Activated CD8-positive, alpha-beta memory T cell treated with anti-CD3 and anti-CD28 coated beads for 1 hour (primary cell): ENCODE measurements at places on chromosomes 6 and 20.

- DNase-seq, result no peak
Measured at GRCh38 chr6:107624541-107624940, 134.6 kb downstream of the SOBP start.

GRCh38 chr6:3230256-3230882 is 2.9 kb upstream of the TUBB2B start:
- DNase-seq, result no peak

- DNase-seq, result no peak
Measured at GRCh38 chr6:7413151-7413823, 23.7 kb downstream of the RIOK1 start.

DNA sequence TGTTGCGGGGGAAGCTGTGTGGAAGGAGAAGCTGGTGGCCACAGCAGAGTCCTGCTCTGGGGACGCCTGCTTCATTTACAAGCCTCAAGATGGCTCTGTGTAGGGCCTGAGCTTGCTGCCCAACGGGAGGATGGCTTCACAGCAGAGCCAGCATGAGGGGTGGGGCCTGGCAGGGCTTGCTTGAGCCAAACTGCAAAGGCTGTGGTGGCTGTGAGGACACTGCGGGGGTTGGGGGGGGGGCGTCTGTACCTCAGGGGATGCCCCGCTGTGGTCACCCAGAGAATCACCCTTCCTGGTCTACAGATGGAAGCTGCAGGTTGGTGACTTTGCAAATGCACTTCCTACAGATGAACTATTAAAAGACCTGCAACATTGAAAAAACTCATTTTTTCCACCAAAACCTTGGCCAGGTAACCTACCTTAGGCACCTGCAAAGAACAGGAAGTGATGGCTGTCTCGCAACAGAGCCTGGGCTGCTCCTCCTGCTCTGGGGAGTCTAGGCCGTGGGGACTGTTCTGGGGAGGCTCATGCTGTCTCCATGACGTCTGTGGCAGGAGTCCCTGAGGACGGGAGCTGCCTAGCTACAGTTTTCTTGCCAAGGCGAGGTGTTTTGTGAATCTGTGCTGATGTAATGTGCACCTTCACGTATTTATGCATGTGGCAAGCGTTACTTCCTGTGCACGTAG is 7.3 kb downstream of the NPBWR2 start:
- no peak for DNase-seq

DNA sequence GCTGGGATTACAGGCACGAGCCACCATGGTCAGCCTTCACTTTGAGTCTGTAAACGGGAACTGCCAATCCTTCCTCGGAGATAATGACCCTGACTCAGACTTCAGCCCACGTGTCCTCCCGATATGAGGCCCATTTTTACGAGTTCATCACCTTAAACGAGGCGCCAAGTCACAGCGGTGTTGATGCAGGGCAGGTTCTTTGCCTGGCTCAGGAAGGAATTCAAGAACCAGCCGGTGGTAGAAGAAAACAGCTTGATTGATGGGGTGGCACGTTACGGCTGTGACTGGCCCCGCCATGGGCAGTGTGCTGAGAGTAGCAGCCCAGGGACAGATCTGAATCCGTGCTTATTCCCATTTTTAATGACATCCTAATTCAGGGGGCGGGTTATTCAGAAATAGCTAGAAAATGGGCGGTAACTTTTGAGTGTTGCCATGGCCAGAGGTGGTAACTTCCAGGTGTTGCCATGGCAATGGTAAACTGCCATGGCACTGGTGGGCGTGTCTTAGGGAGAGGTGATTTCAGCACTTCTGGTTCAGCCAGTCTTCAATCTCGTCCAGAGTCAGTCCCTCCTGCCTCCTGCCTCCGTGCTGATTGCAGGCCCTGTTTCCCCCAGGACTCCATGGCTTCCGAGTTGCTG is 9.1 kb upstream of the MAP1LC3A start:
- no peak for DNase-seq

- DNase-seq, result no peak
Measured at GRCh38 chr20:61299104-61299503, 47.0 kb downstream of the CDH4 start.

GRCh38 chr20:25148982-25149846 is 46.3 kb upstream of the ENTPD6 start:
- DNase-seq, result no peak

DNA sequence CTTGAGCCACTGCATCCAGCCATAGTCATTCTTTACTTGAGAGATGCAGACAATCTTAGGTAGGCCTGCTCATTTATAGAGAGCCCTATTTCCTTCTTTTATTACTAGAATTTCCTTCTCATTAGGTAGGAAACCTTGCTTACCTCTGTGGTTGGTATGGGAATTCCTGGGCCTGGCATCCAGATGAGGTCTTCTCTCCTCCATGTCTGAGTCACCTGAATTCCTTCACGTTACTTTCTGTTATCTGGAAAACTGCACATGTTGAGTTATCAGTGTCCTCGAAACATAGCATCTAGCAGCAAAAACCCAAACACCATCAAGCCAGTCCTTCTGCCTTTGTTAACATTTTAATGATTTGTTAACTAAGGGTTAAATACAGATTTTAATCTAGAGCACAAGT is 2.2 kb downstream of the ZNFX1 start:
- no peak for DNase-seq

- no peak for DNase-seq
Measured at GRCh38 chr20:46797206-46797605, 87.8 kb downstream of the SLC2A10 start.

GRCh38 chr6:132261354-132261753 is 139.9 kb downstream of the MOXD1 start:
- DNase-seq, result no peak

DNA sequence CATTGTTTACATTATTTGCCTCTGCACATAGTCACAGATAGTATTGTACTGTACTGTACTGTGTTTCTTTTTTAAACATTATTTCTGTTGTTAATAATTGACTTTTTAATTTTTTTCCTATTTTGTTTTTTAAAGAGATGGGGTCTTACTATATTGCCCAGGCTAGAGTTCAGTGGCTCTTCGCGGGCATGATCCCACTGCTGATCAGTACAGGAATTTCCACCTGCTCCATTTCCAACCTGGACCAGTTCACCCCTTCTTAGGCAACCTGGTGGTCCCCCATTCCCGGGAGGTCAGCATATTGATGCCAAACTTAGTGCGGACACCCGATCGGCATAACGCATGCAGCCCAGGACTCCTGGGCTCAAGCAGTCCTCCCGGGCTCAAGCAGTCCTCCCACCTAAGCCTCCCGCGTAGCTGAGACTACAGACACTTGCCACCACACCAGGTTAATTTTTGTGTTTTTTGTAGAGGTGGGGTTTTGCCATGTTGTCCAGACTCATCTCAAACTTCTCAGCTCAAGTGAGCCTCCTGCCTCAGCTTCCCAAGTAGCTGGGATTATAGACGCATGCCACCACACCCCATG is 47.5 kb downstream of the PTPN1 start:
- no peak for DNase-seq

- no peak for DNase-seq
Measured at GRCh38 chr20:45053430-45054351, 47.2 kb downstream of the KCNS1 start.

DNA sequence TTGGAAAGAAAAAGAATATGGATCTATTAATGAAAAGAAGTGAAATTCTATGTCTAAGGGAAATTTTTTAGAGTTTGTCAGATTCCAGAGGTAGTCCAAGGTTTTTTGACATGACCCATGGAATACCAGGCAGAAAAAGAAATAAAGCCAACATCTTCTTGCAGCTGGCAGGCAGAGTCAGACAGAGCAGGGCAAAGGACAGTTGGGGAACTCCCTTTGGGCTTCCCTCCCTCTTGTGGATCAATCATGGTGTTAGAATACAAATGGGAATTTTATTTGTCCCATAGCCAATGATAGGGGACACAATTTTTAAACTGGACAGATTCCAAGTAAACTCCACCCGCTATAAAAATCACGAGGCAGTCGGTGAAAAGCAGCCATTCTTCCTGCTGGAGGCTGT is 92.1 kb upstream of the TAB2 start:
- no peak for DNase-seq

GRCh38 chr6:158374020-158374419 is 61.8 kb downstream of the TULP4 start:
- no peak for DNase-seq

- no peak for DNase-seq
Measured at GRCh38 chr6:56659721-56660380, 17.2 kb upstream of the DST start.

- DNase-seq, result no peak
Measured at GRCh38 chr20:57922706-57923105, 212.9 kb upstream of the PMEPA1 start.

GRCh38 chr6:61977099-61977498 is 308.9 kb downstream of the KHDRBS2 start:
- no peak for DNase-seq

DNA sequence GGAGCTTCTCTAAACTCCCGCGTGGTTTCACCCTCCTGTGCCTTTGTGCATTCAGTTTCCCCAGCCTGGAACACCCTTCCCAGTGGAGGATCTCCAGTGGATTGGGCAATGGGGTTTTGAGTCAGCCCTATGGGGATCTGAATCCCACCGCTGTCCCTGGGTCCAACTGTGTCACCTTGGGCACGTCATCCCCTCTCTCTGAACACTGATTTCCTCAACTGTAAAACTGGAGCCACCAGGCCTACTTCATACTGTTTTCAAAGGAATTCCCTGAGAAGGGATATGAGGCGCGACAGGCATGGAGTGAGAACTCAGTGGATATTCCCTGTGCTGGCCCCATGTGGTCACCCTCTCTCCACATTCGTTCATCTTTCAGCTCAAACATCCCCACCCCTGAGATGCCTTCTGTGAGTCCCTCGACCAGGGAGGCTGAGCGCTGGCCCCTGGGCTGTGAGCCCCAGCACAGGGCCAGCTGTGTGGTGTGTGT is 25.7 kb downstream of the MAFB start:
- DNase-seq, result no peak

GRCh38 chr20:39853636-39854035 is 835.4 kb downstream of the MAFB start:
- DNase-seq, result no peak

DNA sequence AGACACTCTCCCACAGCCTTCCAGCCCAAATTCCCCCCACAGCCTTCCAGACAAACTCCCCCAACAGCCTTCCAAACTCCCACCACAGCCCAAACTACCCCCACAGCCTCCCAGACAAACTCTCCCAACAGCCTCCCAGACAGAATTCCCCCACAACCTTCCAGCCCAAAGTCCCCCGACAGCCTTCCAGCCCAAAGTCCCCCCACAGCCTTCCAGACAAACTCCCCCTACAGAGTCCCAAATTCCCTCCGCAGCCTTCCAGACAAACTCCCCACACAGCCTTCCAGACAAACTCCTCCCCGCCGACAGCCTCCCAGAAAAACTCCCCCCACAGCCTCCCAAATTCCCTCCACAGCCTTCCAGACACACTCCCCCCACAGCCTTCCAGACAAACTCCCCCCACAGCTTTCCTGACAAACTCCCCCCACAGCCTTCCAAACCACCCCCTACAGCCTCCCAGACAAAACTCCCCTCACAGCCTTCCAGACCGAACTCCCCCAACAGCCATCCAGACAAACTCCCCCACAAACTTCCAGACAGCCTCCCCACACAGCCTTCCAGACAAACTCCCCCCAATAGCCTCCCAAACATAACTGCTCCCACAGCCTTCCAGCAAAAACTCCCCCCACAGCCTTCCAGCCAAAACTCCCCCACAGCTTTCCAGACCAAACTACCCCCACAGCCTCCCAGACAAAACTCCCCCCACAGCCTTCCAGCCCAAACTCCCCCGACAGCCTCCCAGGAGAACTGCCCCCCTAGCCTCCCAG is 38.0 kb upstream of the SYNDIG1 start:
- no peak for DNase-seq

DNA sequence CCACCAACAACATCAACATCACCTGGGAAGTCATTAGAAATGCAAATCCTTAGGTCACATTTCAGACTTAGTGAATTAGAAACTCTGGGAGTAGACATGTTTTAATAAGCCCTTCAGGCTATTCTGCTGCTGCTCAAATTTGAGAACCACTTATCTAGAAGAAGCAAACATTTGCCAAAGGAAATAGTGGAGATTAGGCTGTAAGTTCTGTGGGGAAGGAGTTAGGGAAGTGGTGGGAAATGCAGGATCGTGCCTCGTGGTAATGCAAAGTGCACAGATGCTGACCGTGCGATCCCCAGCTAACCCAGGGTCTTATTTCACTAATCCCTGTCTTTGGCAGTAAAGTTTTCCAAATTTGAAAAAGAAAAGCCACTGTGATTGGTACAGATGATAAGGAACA is 328.5 kb downstream of the EPM2A start:
- DNase-seq, result no peak

DNA sequence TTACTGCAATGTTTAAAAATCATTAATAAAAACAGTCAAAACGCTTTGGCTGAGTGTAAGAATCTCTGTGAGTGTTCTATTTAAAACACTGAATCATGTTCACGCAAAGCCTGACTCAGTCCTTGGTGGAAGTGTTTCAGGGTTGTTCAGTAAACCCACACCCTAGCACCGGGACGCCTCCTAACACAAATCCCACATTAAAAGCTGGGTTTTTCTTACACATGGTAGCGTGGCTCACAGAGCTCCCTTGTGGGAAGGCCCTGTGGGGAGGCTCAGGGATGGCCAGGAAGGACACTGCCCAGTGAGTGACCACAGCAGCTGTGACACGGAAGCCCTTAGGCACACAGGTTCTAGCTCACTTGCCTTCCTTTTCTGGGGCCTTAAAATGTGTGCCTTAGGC is 80.2 kb downstream of the GMPR start:
- no peak for DNase-seq

GRCh38 chr6:30154709-30155519 is 6.1 kb downstream of the TRIM10 start:
- no peak for DNase-seq

DNA sequence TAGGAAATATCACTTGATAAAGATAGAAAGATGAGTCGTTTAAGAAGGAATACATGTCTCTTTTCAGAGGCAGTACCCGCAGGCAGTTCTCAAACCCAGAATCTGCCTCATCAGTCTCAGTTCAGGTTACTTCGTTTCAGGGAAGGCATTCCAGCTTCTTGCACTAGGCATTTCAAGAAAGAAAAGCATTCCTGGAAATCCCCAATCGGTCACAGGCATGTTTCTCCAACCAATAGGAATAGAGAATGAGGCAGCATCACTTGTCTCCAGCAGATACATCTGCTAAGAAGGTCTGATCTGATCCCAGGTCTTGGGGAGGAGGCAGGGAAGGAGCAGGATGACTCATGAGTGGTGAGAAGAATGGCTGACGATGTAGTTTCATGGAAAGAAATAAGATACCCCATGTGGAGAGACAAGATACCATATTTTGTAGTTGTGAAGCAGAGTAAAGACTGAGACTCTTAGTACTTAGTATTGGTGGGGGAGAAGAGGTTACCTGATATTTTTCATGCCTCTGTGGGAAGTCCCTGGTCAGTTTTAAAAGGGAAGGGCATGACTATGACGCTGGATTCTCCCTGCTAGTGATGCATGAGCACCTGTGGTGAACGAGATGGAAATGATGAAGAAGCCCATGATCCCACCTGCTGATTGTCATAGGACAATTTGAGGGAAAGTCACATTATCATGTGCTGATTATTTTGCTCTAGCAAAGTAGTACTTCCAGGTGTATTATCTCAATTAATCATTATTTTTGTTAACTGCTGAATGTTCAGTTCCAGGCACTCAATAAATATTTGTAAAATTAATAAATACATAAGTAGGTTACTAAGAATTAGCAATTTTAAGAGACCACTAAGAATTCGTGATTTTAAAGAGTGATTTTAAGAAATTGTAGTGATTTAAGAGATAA is 20.3 kb upstream of the HLA-DRB1 start:
- DNase-seq, result no peak
